MV-4-11 (cell line): ENCODE measurements at places on chromosomes 16 and 17.

- DNase-seq = no peak
Measured at GRCh38 chr17:80372922-80373570, 41.9 kb upstream of the ENDOV start.

- no peak for DNase-seq
Measured at GRCh38 chr17:41324180-41325075, 8.9 kb upstream of the KRTAP17-1 start.

DNA sequence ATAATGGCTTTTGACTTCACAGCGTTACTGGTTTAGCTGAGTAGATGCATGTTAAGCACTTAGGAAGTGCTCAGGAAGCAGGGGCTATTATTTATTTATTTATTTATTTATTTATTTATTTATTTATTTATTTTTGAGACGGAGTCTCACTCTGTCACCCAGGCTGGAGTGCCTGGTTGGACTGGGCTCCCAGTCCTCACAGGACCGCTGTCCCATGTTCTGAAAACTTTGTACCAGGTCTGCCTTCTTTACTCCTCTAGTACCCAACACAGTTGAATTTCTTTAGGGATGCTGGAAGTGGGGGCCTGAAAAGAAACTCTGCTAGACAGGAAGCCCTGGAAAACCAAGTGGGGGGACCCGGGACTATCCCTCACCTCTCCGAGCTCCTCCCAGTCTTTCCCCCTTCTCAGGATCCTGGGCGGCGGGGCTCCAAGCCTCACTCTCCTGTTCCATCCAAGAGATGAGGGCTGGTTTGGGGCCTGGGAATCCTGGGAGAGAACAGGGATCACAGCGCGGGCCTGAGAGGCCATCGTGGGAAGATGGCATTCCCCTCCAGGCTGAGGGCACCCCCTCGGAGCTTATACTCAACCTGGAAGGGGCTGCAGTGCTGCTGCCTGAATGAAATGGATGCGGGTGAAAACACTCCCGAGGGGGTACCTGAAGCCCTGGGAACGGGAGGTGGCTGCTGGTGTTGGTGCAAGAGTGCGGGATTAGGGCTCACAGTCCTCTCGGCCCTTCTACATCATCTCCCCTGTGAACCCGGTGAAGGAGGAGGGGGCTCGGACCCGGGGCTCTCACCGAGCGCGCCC, 674 bp downstream of the ZNF688 start:
- no peak for DNase-seq

GRCh38 chr16:85037050-85037410, 9.4 kb downstream of the KIAA0513 start:
- DNase-seq = no peak

GRCh38 chr17:2190014-2190413, 113.6 kb downstream of the SMG6 start:
- DNase-seq = no peak

DNA sequence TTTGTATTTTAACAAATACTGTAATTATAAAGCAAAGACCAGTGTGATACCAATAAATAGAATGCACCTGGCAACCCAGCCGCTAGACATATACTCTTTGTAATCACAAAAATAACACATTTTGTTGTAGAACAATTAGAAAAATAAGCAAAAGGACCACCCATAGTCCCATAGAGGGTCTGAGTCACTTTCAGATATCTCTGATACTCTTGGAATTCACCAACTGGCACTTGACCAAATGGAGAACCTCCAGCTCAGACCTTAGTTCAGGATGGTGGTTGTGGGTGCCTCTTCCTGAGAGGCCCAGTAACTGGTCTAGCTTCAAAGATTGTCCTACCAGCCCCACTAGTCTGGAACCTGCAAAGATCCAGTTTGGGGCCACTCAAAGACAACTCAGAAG, 789 bp upstream of the TERF2 start:
- no peak for DNase-seq

DNA sequence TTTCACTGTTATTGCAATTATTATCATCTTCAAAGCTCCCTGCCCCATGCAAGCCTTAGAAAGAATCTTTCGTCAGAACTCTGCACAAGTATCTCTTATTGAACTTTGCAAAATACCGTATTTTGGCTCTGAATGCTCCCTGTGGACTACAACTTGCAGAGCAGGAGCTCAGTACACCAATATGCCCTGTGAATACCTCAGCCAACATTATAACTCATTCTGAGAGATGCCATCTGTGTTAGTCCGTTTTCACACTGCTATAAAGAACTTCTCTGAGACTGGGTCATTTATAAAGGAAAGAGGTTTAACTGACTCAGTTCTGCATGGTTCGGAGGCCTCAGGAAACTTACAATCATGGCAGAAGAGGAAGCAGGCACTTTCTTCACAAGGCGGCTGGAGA, 87.2 kb upstream of the XYLT1 start:
- DNase-seq = peak; percentile 40

GRCh38 chr16:57145046-57146021, 40.5 kb downstream of the PSME3IP1 start:
- no peak for DNase-seq

GRCh38 chr17:39357488-39357887, 43.9 kb downstream of the FBXL20 start:
- no peak for DNase-seq

GRCh38 chr16:10325783-10326543, 59.9 kb upstream of the ATF7IP2 start:
- peak; percentile 71 for DNase-seq

- no peak for DNase-seq
Measured at GRCh38 chr17:27460196-27460725, 4.0 kb downstream of the KSR1 start.

DNA sequence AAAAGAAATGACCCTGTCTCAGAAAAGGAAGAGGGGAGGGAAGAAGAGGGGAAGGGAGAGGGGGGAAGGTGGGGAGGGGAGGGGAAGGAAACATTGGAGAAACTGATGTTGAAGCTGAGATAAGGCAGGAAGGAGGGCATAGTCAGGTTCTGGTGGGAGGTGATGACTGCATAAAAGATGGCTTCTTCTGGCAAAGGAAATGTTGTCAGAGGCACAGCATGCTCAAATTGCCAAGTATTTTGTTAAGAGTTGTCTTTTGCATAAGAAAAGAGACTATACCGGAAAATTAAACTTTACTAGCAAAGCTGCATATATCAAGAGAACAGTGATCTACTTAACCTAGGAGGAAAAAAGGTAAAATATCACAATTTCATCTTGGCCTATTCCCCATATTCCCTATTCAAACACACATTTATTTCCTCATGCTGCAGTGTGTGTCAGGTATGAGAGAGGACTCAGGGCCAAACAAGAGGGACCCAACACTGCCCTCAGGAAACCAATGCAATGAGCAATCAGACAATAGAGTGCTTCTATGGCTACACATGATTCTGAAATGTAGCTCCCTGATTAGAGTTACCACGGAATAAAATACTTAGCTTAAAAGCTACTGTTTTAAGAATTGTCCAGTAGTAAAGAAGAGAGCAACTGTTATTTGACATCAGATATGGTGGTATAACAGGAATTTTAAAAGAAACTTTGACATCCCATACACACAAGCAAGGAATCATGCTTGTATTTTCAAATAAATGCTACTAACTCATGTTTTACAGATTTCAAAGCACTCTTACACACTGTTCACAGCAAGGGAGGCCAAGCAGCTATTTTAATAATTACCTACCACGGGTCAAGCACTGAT, 80.9 kb downstream of the PARN start:
- no peak for DNase-seq

GRCh38 chr17:79792341-79792871, 4.5 kb downstream of the CBX8 start:
- no peak for DNase-seq

DNA sequence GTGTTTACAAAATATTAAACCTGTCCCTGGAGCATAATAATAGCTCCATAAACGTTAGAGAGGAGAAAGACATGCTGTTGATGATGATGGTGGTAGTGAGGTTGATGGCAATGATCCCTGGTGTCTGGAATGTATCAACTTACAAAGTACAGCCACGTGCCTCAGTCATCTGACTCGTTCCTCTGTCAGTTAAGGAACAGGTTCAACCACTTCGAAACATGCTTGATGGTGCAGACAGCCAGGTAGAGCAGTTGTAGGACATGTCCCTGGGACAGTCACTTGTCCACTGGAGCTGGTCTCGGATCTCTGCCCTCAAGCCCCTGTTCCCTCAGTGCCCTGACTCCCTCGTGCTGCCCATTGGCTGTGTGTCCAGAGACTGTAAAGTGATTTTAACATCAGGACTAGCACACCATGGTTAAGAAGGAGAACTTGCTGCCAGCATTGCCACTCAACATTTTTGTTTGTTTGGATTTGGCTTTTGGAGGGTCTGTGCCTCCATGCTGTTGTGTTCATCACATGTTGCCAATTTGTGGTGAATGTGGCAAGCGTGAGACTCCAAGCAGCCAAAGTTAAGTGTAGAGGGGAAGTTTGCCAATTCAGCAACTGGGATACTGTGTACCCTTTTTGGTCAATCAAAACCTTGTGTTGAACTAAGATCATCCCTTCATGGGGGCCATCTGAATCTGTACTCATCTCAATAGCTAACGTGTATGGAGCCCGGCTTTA, 16.3 kb upstream of the SALL1 start:
- DNase-seq = no peak

GRCh38 chr17:76567634-76568432, 17.8 kb downstream of the ST6GALNAC2 start:
- peak; percentile 70 for DNase-seq
